Stimulated activated CD4-positive, alpha-beta T cell treated with anti-CD3 and anti-CD28 coated beads, TNF-alpha, amount 100 ng/mL, for 48 hours (primary cell): ENCODE measurements at places on chromosomes 12 and 14.

GRCh38 chr12:45655186-45655585, 74.3 kb upstream of the ARID2 start:
- DNase-seq, result peak; percentile 6

DNA sequence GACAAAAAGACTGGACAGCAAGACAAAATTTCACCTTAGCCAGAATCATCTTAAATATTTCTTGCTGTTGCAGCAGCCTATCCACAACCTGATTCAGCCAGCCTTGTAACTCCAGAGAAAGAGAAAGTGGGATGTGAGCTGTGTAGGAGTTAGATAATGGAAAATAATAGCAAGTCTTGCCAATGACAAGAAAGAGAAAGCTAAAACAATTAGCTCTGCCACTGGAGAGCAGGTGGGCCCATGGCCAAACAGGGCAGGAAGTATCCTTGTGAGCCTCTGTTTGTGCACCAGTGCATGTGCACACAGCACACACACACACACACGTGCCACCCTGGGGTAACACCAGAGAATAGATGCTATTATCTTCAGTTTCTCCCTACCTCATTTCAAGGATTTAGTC, 106.0 kb upstream of the CCDC196 start:
- no peak for DNase-seq

- no peak for DNase-seq
Measured at GRCh38 chr14:36217027-36217426, 40.5 kb upstream of the PTCSC3 start.

DNA sequence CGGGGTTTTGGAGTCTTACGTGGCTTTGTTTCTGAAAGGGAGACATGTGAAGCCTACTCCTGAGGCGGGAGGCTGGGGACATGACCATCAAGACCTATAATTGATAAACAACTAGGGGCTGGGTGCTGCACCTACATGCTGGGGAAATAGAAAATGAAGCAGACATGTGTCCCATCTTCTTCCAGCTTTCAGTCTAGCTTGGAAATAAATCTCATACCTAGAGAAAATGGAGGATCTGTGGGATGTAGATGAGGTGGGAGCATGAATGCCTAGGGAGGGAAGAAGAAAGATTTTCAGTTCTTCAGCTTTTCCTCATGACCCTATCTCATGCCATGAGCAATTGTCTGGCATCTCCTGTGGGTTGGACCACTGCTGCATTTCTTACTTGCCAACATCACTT, 22.1 kb downstream of the EMP1 start:
- no peak for DNase-seq

GRCh38 chr14:106209755-106210154, 683.4 kb downstream of the TMEM121 start:
- DNase-seq, result no peak

DNA sequence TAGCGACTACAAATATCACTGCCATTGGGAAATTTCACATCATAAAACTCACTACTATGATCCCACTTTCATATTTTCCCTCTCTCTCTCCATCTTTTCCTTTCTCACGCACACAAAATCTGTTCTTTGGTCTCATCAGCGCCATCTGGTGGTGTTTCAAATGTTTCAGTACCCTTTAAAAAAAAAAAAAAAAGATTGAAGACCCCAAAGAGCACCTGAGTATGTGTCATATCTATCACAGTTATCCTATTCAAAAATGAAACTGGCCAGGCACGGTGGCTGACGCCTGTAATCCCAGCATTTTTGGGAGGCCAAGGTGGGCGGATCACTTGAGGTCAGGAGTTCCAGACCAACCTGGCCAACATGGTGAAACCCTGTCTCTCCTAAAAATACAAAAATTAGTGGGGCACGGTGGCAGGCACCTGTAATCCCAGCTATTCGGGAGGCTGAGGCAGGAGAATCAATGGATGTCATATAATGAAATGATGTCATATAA, 72.4 kb downstream of the TTC9 start:
- DNase-seq, result peak; percentile 16

DNA sequence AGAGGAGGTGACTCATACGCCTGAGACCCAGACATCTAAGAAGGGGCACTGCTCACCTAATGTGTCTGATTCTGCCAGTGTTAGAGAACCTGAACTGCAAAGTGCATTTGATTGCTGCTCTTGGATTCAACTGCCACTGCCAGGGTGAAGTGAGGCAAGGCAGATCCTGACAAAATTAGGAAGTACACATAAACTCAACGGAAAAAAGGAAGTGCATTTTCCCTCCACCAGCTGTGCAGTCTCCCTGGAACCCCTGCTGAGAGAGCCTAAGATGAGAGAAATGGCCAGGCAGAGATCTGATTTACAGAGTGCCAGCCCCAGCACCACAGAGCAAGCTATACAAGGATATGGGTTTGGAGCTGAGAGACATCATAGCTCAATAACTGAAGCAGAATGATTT, 215.3 kb downstream of the SEC23A start:
- DNase-seq, result no peak
